ENCODE measurements at places on chromosomes 2 and 18. TPM values are rescaled to one million over a fixed set of nuclear protein-coding genes. Genes with fewer than 3 reads are reported as not detected.

- DNase-seq: no peak
Measured at GRCh38 chr2:145677371-145677770, 1157.5 kb upstream of the ZEB2 start.

DNA sequence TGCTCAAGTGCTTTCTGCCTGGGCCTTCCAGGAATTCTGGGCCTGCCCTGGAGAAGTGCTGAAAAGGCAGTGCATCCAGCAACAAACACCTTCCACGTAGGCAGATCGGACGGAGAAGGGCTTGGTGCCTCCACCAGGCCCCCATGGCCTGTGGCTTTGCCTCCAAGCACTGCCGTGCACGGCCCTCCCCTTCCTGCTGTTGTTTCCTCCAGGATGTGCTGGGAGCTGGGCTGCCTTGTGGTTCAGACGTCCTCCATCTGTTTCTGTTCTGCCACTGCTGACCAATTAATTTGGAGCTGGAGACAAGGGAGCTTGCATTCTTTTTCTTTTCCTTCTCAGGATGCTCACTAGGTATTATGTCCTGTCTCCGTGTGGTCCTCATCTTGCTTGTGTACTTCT is 197.0 kb downstream of the HRH4 start:
- DNase-seq: no peak

DNA sequence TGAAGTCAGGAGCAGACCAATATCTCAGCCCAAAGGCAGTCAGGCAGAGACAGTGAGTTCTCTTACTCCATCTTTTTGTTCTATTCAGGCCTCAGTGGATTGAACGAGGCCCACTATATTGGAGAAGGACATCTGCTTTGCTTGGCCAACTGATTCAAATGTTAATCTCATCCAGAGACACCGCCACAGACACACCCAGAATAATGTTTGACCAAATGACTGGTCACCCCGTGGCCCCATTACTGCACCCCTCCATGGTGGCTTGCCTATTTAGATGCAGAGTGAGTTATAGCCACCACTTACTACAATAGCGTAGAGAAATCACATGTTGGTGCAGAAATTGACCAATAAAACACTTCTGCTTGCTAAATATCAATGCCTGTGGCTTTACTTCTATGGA is 88.1 kb downstream of the HRH4 start:
- no peak for DNase-seq

GRCh38 chr2:72920318-72921087 is 3.2 kb downstream of the EMX1 start:
- no peak for DNase-seq

The DNAJC10 gene
- total RNA-seq: 55.6 TPM

The TMEM131 gene
- 44.8 TPM for total RNA-seq

The IL36G gene
- total RNA-seq: 4.4 TPM
